HS-5 (cell line): ENCODE measurements at places on chromosomes 13 and 19.
A peak's percentile ranks its signal among the peaks of the same experiment; 100 is the strongest.

GRCh38 chr19:6002591-6002990 lies 24.7 kb upstream of the RANBP3 start:
- no peak for DNase-seq

DNA sequence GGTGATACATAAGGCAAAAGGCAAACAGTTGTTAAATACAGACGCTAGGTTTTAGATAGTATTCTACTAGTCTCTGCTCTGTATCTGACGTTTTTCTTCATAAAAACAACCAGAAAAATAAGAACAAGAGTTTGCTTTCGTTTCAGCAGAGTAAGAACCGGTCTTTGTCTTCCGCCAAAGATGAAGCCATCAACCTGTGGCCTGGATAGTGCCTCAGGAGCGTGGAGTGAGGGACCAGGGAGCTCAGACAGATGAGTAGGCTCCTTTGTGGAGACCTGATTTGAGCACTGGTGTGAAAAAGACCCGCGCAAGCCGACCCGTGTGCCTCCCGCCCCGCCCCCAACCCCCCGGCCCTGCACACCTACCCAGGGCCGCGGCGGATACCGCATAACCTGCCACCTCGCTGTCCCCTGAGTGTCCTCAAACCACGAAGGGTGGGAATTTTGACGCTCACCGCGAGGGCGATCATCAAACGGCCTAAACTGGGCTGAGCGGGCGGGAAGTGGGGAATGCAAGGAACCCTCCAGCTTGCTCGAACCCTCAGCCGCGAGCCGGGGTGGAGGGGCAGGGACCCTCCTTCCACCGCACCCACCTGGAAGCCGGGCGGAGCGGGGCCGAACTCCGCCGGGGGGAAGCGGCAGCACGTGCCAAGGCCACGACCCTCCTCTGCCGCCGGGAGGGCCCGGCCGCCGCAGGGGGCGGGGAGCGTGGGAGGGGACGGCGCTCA lies 866 bp upstream of the LMO7 start:
- no peak for DNase-seq

DNA sequence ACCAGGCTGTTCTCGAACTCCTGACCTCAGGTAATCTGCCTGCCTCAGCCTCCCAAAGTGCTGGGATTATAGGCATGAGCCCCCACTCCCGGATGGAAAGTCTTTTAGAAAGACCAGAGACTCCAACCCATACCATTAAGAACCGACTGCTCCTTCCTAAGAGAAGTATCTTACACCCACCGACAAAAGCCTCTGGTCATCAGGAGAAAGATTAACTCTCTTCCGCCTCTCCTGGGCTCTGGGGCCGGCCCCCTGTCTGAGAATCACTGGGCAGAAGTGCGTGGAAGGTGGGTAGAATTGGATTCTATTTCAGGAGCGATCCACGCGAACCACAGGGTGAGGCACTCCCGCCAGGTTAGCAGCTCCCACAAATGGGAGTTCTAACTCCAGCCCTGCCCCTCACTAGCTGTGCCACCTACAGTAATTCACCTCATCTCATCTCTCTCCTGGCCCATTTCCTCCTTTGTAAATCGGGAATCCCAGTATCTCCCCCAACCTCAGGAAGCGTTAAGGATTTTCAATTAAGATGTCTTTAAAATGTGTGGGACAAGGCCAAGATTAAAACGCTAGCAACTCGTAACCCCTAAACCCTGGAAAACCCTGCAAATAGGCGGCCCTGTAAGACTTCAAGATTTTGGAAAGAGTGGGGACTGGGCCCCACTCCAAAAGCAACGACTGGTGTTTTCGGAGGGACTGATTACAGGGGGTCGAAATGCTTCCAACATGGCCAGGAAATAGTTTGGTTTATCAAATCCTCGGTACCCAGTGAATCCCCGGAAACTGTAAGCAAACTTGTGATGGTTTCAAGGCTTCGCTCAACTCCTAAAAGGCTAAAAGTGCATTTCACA lies 1.3 kb downstream of the HNRNPL start:
- DNase-seq, result no peak

DNA sequence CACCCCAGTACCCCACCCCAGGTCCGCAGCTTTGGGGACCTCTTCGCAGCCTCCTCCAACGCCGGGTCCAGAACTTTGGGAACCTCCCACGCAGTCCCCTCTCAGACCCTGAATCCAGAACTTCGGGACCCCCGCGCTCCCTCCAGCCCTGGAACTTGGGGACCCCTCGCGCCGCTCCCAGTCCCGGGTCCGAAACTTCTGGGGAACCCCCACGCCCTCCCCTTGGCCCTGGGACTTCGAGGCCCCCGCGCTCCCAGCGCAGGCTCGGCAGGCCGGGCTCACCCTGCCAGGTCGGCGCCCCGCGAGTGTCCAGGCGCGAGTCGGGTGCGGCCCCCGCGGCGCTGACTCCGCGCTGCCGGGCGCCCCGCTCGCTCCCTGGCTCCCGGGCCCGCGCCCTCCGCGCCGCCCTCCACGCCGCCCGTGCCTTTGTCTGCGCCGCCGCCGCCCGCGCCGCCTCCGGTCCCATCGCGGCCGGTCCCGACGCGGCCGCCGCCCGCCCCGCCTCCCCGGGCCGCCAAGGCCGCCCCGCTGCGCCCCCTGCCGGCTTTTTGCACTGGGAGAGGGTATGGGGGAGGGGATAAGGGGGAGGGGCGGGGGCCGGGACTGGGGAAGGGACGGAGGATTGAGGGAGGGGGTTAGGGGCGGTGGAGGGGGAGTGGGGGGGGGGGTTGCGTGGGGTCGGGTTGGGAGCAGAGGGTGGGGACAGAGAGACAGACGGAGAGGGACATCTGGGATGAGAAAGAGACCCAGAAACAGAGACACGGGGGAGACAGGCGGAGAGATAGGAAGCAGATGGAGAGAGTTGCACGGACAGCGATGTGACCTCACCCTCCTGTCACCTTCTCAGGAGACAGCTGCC lies at the start of gene HOMER3:
HOMER3 (minus strand) TSS at position 449 of the 859 bp plus-strand sequence. CDS start 2,235 bp downstream, outside the sequence.
- no peak for DNase-seq

- DNase-seq, result no peak
Observed at GRCh38 chr13:23828866-23829265, 60.3 kb downstream of the MIPEP start.

GRCh38 chr13:93420887-93421286 lies 194.3 kb downstream of the GPC6 start:
- DNase-seq, result no peak

GRCh38 chr13:80038371-80038770 lies 302.6 kb downstream of the SPRY2 start:
- no peak for DNase-seq

DNA sequence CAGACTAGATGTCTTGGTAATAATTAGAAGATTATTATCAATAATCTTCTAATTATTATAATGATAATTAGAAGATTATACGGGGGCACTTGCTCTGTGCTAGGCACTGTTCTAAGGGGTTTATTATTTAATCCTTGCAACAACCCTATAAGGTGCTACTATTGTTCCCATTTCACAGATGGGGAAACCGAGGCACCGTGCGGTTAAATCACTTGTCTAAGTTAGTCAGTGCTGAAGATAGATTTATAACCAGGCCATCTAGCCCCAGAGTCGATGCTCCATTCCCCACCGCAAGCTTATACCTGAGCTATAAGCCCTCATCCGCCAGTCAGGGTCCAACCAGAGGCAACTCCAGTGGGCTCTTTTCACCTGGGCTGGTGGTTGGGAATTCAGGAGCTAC lies 2.0 kb upstream of the ACP7 start:
- no peak for DNase-seq

- DNase-seq, result no peak
Observed at GRCh38 chr13:52711286-52711685, 28.3 kb downstream of the CNMD start.

- DNase-seq, result peak; percentile 60
Observed at GRCh38 chr19:28705008-28705407, 507.9 kb downstream of the UQCRFS1 start.

DNA sequence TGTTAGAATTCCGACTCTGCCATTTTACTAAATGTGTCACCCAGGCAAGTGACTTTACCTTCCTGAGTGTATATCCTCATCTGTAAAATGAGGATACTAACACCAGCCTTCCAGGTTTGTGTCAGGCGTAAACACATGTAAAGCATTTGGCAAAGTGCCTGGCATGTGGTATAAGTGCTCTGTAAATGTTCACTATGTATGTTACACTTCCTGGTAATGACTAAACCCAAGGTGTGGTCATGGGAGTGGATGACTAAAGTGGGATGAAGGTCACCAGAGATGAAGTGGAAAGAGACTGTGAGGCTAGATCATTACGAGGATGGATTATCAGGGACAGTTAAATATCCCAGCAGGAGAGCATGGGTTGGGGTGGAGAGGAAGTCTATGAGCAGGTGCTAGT lies 25.6 kb downstream of the DEDD2 start:
- DNase-seq, result peak; percentile 83

GRCh38 chr19:19155495-19156219 lies 14.4 kb downstream of the MEF2B start:
- no peak for DNase-seq

- DNase-seq, result peak; percentile 39
Observed at GRCh38 chr13:73938372-73939070, 195.7 kb downstream of the KLF12 start.

GRCh38 chr19:3867971-3868769 lies 668 bp downstream of the ZFR2 start:
- DNase-seq, result no peak

DNA sequence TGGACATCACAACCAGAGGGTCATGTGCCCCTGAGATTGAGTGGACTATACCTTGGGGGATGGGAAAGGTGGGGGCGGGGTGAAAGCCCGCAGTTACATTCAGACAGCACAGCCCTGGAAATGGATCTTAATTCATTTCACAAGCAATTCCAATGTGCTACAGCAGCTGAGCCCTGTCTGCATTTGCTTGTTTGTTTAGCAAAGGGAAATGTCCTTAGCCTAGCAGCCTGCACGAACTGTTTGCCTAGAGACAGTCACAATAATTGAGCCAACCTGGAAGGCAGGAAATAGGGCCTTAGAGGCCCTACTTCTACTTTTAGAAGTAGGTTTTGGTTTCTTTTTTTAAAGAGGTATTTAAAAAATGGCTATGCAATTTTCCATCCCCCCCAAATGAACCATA lies 177.3 kb upstream of the KL start:
- DNase-seq, result no peak

DNA sequence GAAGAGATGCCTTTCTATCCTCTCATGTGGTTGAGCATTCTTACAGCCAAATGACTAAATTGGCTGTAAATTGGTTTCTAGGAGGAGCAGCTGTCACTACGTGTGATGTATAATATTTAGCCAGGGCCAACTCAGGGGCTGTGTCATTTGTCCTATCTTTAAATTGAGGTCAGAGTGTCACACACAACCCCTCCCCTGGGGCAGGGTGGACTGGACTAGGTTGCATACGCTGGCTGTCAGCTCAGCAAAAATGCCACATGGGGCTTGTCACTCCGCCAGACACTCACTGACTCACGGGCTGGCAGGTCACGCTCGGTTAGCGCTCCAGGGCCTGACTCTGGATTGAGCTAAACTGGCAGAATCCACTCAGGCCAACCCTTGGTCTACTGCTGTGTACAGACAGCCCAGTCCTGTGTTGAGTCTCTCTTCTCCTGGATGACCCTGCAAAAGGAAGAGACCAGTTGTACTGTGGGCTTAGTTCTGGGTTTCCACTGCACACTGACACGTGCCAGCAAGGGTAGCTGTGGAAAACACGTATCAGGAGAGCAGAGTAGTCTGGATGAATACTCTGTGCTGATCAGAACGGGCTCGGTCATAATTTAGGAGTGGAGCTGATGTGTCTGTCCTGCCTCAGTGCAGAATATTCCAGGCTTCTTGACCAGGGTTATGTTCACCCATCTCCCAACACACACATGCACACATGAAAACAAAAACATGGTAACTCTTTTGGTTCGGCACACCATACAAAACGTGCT lies 29.1 kb downstream of the SHISA2 start:
- no peak for DNase-seq

GRCh38 chr13:70391678-70392077 lies 283.4 kb upstream of the KLHL1 start:
- no peak for DNase-seq

DNA sequence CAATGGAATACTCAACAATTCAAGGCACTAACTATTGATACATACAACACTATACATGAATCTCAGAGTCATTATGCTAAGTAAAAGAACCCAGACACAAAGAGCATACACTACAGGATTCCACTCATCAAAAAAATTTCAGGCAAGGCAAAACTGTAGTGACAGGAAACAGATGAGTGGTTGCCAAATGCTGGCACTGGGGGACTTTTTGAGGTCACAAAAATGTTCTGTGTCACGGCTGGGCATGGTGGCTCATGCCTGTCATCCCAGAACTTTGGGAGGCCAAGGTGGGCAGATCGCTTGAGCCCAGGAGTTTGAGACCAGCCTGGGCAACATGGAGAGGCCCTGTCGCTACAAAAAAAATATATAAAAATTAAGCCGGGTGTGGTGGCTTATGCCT lies 129.4 kb downstream of the KL start:
- DNase-seq, result no peak

DNA sequence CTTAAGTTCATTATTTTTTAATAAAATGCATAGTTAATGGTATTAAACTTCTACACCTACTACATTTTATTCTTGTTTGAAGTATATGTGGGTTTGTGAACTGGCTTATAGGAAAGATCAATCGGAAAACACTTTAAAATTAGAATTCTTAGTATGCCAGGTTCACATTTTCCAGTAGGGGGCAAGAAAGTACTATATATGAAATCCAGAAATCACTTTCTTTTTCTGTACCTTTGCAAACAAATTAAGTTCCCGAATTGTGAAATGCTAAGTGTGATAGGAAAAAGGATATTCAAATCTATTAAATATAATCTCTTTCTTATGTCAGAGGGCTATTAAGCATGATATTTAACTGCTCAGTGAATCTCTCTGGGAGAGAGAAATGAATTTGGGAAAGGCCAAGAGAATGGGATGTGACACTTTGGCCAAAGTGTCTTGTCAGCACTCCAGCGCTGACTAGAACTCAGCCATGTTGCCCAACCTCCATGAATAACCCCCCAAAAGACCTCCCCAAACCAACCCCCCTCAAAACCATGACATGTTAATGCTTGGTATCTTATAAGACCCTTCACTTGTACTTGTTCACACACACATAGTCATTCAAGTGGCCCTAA lies 122.6 kb upstream of the SLC10A2 start:
- DNase-seq, result peak; percentile 0

GRCh38 chr13:77465603-77466195 lies 69.8 kb upstream of the SCEL start:
- no peak for DNase-seq

- DNase-seq, result no peak
Observed at GRCh38 chr19:48683349-48683748, 10.5 kb upstream of the NTN5 start.

- DNase-seq, result peak; percentile 57
Observed at GRCh38 chr19:37867831-37868230, 38.6 kb downstream of the WDR87 start.

- DNase-seq, result no peak
Observed at GRCh38 chr19:1027650-1028061, 1.2 kb downstream of the CNN2 start.

DNA sequence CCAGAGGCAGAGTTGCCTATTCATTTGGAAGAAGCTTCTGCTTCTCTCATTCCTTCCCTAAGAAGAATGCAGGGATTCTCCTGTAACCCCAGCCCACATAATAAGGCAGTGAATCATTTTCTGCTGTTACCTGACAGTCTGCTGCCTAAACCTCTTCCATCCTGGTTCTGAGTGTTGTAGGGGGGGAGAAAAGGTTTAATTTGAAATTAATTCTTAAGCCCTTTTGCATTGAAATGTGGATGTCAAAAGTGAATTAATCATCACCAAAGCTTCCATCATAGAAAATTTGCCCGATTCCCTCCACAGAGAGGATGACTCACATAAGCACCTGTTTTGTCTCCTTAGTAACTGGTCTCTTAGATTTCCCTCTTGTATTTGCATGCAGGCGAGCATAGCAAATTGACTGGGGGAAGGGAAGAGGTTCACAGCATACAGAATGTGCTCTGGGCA lies 146.7 kb upstream of the FNDC3A start:
- DNase-seq, result no peak

- DNase-seq, result no peak
Observed at GRCh38 chr19:10971107-10971726, 10.4 kb downstream of the SMARCA4 start.
